ENCODE measurements at places on chromosomes 3 and 15.

DNA sequence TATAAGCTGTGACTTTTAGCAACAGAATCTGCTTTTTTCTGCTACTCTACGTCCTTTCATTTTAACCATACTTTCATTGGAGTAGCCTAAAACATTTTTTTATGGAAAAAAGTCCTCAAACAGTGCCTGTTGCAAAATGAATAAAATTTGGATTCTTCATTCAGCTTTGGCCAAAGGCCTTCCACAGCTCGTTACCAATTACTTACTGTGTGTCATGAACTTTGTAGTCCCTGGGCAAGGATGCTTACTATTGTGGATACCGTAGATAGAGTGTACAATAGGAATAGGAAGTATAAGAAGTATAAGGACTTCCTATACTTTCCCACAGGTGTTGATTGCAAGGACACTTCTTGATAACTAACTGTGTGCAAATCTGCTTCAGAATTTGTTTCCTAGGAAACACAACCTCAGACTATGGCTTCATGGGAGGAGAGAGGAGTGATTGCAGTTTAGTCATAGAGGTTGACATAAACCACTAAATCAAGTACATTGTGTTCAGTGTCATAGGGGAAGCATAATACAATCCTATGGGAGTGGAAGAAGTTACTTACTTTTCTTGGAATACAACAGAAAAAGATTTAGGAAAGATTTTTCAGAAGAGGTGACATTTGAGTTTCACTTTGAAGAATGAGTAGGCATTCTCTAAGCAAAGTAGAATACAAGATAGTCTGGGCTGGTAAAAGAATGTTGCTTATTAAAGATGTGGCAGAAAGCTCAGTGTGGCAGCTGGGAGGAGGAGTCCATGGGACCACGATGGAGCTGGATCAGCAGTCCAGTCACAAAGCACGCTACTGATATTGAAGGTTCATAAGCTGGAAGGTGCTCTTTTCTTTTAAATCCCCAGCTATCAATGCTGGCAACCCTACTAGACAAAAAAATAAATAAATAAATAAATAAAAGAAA, 309.7 kb upstream of the TPRG1 start:
- no peak for DNase-seq

GRCh38 chr15:58758141-58758540, 8.6 kb upstream of the ADAM10 start:
- DNase-seq, result no peak

DNA sequence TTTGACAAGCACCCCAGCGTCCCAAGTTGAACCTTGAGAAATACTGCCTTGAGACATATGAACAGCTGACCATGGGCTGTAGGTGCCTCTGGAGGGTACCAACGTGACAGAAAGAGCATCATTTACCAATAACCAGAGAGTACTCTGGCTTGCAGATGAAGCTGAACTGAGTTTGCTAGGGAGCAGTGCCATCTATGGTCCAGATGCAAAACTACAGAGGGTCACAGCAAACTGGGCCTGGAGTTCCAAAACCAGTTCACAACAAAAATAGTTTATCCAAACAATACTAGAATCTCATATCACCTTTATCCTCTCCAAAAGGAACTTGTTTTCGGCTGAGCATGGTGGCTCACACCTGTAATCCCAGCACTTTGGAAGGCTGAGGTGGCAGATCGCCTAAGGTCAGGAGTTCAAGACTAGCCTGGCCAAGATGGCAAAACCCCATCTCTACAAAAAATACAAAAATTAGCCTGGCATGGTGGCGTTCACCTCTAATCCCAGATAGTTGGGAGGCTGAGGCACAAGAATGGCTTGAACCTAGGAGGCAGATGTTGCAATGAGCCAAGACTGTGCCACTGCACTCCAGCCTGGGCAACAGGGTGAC, 69.3 kb downstream of the CHAC1 start:
- DNase-seq, result no peak

DNA sequence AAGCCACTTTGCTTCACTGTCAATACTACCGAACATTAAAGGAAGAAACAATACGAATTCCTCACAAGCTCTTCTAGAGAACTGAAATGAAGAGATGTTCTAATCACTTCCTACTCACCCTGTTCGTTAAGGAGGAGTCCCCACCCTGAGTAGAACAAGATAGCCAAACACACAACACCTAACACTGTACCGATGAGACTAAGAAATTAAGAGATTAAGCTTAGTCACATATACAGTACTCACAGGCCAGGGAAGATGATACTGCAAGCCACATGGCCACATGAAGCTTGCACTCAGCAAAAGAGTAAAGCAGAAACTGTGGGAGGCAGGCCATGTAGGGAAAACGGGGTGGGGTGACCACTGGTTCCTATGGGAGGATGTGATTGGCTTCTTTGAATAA, 48.0 kb downstream of the CGGBP1 start:
- DNase-seq, result no peak

DNA sequence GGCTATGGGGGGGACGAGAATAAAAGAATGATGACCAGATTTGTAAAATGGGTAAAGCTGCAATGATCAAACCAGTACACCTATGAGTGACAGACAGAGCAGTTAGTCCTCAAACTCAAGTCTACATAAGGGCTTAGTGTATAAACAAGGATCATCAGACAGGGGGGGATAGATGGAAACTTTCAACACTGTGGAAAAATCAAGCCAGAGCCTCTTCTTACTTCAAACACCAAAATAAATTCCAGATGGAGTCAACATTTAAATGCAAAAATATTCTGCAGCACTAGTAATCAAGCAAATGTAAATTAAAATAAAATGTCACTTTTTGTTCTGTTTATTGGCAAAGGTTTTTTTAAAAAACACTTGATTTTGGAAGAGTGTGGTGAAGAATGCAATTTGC, 205.9 kb upstream of the RGMA start:
- DNase-seq, result no peak

- no peak for DNase-seq
Observed at GRCh38 chr3:112391648-112392047, 58.7 kb downstream of the CD200 start.

DNA sequence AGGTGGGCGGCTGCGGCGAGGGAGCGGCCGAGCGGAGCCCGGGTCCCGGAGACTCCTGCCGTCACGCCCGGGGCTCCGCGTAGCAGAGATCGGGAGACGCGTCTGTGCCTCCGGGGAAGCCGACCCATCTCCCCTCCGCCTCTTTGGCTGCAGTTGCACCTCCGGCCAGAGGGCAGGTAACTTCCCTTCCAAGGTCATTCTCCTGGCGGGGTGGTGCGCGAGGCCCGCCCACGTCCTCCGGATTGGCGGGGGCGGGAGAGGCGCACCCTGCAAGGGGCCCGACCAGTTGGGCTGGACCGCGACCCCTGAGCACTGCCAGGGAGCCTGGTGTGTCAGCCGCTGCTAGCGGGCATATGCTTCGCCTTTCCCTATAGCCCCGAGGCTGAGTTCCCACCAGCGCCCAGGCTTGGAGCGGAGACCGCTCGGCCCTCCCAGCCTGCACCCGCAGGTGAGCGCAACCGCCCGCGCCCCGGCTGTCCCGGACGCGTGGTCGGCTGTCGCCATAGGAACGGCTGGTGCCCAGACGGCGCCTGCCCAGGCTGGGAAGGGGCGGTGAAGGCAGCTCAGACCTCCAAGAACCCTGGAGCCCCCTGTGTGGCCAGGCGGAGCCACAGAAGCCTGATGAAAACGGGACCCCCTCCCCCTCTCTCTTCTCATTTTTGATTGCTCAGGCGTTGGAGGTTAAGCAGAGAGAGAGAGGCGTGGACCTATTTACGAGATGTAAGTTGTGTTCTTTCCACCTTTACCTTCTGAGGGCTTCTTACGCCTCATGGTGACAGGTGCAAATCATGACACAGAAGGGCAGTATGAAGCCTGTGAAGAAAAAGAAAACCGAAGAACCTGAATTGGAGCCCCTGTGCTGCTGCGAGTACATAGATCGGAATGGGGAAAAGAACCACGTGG, 453 bp downstream of the ZDHHC23 start:
- peak; percentile 88 for DNase-seq
